ENCODE measurements at places on chromosomes 4 and X. TPM values are rescaled to one million over a fixed set of nuclear protein-coding genes. Genes with fewer than 3 reads are reported as not detected.

DNA sequence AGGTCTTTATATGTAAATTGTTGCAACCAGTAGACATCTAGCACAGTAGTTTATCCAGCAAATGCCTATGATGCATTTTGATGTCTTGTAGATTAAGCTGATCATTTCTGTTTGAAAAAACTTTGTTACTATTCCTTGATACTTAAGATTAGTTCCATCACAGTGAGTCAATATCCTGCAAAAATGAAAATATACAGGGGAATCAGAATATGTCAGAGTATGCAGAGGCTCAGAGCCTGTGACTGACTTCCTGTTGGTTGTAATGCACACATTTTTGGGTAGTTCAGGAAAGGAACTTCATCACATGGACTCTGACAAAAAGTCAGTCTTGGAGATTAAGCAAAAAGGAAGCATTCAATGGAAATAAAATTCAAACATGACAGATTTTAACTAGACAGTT lies 815.5 kb downstream of the FAT4 start:
- DNase-seq = no peak

DNA sequence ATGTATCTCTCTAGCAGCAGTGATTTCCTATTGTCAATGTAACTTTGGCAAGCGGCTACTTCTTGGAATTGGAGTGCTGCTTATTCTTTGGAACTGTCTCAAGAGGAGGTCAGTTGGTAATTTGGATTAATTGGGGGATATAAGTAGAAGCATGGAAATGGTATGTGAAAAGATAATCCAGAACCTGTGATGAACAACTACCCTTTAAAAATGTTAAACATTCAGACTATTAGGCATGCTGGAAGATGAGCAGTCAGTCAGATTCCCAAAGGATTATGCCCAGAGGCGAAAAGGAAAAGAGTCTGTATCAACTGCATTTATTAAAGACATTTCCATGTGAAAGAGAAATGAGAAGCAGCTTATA lies 62.5 kb downstream of the SEC24D start:
- no peak for DNase-seq

GRCh38 chr4:187417721-187418120 lies 577.9 kb upstream of the ZFP42 start:
- DNase-seq = no peak

DNA sequence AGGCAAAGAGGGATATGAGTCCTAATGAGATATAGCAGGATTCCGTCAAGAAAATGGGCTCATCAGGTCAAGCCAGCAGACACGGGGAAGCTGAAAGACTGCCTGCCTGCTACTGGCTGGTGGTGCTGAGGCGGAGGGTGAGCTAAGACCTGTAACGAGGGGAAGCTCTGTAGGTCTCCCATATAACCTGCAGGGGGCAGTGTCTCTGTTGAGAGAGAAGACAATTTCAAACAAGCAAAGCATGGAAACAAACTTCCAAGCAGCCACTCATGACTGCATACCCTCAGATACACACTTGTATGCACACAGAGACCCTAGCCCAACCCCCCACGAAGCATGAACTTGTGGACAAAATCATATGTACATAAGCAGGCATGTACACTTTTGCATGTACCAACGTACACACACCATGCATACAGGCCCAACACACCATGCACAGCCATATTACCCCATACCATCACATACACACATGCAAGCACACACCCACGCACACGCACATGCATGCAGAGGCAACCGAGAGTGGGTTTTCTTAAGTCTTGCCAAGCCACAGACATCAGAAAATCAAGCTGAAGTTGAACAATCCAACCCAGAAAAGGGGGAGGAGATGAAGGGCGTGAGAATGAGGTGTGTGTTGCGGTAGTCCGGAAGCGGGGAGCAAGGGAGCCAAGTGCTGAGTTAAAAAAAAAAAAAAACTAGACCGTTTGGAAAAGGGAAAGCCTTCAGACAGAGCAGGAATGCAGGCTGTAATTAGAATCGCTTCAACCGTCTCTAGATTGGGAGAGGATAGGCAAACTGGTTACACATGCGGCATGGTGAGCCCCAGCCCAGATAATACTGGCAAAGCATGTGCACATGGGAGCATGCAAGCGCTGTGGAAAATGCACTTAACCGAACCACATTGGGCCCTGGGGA lies 71.0 kb downstream of the PJA1 start:
- no peak for DNase-seq

Gene TSPYL2
- 1,030 TPM for total RNA-seq

Gene GPR143
- total RNA-seq = not detected
